ENCODE measurements at places on chromosomes 6 and 20.

DNA sequence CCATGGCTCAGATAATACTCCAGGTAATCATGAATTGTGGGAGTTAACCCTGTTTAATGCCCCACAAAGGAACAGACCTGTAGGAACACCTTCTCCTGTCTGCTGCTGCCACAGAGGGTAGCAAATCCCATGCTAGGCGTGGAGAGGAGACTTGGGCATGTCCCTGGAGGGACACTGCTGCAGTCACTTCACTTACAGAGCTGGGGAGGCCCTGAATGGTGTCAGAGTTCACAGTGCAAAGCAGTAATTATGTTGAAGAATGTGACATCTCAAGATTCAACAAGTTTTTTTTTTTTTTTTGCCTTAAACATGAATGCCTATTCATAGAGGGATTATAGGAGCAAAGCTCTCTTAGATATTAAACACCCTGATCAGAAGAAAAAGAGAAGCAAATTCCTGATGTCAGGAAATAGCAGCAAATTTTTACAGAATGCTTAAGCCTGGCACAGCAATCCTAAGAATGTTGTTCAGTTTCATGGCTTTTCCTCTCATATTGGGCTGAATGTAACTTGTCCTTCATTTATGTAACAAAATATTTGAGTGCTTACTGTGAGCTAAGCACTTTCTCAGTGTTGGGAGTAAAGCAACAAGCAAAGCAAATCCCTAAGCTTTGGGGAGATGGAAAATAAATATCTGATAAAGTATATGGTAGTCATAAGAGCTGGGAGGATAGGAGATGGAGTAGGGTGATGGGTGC, 45.0 kb downstream of the CARMIL1 start:
- DNase-seq = no peak

GRCh38 chr20:21395666-21396598, 1.4 kb downstream of the NKX2-4 start:
- DNase-seq = peak; percentile 48

DNA sequence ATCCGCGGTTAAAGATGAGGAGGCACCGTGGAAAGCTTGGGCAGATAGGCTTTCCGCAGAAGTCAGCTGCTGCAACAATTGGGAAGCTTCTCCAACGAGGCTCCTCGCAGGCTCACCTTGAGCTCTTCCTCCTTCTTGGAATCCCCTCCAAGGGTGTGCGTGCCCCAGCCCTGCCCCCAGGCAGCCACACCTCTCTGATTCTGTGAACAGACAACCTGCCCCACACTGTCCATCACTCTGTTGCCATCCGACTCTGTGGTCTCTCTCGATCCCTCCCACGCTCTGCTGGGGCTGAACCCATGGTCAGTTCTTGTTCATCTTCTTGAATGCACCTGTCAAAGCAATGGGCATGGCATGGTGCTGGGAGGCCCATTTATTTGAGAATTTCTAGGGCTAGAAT, 31.5 kb downstream of the PACSIN1 start:
- DNase-seq = no peak

- no peak for DNase-seq
These were observed 114.2 kb upstream of the LY86 start for GRCh38 chr6:6474170-6474920.

- no peak for DNase-seq
These were observed 109.0 kb upstream of the THBS2 start for GRCh38 chr6:169362501-169363121.

DNA sequence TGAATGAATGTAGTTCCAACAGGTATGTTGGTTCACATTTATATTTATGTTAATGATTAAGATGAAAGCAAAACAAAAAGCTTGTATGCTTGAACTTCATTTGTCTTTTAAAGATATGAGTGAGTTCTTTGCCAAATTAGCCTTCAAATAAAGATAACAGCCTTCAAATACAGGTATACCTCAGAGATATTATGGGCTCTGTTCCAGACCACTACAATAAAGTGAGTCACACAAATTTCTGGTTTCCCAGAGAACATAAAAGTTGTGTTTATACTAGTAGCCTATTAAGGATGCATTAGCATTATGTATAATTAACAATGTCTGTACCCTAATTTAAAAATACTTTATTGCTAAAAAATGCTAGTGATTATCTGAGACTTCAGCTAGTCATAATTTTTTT, 245.3 kb upstream of the MAN1A1 start:
- DNase-seq = no peak

GRCh38 chr6:153595903-153596302, 443.1 kb upstream of the OPRM1 start:
- DNase-seq = no peak

Measured in stimulated activated CD4-positive, alpha-beta T cell treated with anti-CD3 and anti-CD28 coated beads, Interleukin-4, amount 100 ng/mL, for 4 hours (primary cell).